ENCODE measurements at places on chromosomes 11 and 22.

DNA sequence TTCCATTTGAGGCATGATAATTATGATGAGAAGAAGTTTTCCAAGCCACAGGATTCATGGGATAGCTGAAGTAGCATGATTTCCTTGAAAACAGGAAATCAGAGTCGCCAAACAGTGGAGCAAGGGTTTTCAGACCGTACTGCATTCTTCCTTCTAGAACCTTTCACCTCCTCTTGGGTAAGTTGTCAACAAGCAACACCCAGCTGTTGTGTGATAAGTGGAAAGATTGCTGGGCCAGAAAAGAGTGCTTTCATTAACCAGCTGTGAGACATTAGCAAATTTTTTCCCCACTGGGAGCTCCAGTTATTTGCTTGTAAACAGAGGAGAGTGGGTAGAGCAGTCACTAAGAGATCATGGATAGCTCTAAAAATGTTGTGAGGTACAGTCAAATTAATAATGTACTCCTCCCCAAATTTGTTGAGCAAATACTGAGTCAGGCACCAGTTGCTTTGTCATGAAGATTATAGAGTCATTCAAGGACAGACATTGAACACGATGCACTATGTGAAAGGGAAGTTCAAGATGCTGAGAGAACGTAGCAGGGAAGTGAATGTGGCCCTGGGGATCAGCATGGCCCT lies 11.7 kb upstream of the MPEG1 start:
- no peak for DNase-seq

DNA sequence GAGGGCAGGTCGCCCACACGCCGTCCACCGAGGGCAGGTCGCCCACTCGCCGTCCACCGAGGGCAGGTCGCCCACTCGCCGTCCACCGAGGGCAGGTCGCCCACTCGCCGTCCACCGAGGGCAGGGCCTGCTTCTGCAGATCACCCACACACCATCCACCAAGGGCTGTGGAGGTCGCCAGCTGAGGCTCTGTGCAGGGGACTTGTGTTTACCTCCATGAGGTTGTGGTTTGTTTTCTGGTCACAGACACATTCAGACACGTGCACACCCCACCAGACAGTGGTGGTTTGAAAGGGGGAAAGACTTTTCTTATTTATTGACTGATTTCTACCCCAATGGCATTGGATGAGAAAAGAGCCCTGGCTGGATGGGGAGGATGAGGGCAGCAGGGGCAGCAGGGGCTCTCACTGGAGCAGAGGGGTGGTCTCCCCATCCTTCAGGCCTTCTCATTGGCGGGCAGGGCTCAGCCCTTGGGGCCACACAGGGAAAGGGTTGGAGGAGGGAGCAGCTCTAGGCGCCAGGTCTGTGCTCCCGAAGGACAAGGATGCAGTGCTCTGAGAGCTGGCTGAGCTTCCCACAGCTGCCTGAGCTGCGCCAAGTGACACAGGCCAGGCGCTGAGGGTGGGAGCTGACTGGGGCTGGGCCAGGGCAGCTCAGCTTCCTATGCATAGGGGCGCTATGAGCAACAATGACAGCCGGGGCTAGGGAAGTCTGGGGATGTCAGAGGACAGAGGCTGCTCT lies 252.6 kb upstream of the B3GAT1 start:
- no peak for DNase-seq

DNA sequence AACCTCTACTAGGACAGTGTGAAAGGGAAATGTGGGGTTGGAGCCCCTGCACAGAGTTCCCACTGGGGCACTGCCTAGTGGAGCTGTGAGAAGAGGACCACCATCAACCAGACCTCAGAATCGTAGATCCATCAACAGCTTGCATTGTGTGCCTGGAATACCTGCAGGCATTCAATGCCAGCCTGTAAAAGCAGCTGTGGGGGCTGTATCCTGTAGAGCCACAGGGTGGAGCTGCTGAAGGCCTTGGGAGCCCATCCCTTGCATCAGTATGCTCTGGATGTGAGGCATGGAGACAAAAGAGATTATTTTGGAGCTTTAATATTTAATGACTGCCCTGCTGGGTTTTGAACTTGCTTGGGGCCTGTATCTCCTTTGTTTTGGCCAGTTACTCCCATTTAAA lies 46.3 kb downstream of the PGR start:
- DNase-seq = no peak

- no peak for DNase-seq
These were observed 10.1 kb upstream of the SERPIND1 start for GRCh38 chr22:20763630-20764470.

GRCh38 chr11:114774599-114775361 lies 96.5 kb downstream of the NXPE2 start:
- DNase-seq = no peak

DNA sequence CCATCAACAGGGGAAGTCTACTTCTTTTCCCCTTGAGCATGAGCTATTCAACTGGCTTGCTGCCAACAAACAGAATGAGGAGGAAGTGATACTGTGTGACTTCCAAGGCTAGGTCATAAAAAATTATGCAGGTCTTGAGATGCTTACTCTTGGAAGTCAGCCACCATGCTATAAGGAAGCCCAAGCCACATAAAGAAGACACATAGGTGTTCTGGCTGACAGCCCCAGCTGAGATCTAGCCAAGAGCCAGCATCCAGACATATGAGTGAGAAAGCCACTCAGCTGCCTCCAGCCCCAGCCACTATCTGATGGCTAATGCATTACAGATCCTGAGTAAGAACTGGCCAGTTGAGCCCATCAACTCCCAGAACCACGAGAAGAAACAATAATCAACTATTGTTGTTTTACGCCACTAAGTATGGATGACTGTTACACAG lies 31.0 kb upstream of the PPP2R1B start:
- no peak for DNase-seq
